ENCODE measurements at places on chromosomes 4 and X.

DNA sequence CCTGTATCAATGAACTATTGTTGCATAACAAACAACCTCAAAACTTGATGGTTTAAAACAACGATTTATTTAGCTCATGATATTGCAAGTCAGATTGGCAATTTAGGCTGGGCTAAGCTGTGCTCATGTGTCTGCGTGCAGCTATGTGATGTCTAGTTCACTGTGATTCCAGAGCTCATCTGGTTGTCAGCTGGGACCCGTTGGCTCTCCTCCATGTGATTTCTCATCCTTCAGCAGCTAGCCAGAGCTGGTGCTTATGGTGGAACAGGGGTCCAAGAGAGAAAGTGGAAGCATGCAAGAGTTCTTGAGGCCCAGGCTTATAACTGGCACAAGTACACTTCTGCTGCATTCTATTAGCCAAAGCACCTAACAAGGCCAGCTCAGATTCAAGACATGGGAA lies 28.8 kb upstream of the TRPC3 start:
- no peak overlapping the region for H3K27ac ChIP-seq
- no peaks in the 10 kb centered on the region for H3K27me3 ChIP-seq
- no peak overlapping the region for H3K4me3 ChIP-seq
- H3K4me1 ChIP-seq, result no peaks in the 10 kb centered on the region
- H3K36me3 ChIP-seq, result no peaks in the 10 kb centered on the region

DNA sequence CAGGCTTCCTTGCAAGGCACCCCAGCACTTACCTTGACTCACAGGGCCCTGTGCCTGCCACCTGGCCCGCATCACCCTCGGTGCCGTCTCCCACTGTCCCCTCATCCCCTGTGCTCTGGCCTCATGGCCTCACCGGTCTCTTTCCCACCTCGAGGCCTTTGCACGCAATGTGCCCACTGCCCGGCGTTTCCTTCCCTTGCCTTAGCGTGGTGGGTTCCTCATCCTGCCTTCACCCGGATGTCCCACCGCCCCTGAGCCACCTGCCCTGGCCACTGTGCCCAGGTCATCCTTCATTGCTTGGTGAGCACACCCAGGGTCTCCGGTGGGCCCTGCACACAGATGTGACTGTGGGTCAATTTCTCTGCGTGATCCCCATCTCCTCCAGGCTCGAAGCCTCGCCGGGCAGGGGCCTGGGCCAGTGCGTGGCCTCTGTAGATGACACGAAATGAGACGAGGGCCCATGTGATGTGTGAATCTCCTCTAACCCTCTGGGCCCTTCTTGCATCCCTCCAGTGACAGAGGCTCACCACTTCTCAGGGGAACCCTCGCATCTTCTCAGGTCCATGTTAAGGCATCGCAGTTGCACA lies 4.6 kb downstream of the HTRA3 start:
- no peaks in the 10 kb centered on the region for H3K36me3 ChIP-seq
- no peak overlapping the region for H3K27ac ChIP-seq
- H3K4me1 ChIP-seq, result no peaks in the 10 kb centered on the region
- DNase-seq, result no peak

DNA sequence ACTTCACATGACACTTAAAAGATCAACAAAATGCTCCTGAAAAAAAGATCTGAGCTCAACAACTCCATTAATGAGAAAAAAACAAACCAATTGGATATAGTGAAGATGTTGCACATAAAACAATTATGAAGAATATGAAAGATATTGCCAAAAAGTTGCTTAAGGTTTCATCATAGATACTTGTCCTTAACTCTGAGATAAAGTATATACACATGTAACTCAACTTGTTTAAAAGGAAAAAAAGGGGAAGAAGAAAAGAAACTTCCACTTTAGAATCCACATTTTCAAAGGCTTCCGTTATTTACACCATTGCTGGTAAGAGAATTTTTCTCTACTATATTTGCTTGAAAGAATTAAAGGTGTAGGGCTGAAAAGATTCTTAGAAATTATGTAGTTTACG lies 2.7 kb downstream of the AFAP1 start:
- H3K36me3 ChIP-seq, result peaks cover 7% of the 10 kb centered on the region
- no peak overlapping the region for H3K4me3 ChIP-seq

- no peaks in the 10 kb centered on the region for H3K27me3 ChIP-seq
- H3K36me3 ChIP-seq, result no peaks in the 10 kb centered on the region
- no peak for DNase-seq
- H3K27ac ChIP-seq, result no peak overlapping the region
- no peak overlapping the region for H3K4me3 ChIP-seq
These were observed 234.1 kb downstream of the CPE start for GRCh38 chr4:165612936-165613335.

DNA sequence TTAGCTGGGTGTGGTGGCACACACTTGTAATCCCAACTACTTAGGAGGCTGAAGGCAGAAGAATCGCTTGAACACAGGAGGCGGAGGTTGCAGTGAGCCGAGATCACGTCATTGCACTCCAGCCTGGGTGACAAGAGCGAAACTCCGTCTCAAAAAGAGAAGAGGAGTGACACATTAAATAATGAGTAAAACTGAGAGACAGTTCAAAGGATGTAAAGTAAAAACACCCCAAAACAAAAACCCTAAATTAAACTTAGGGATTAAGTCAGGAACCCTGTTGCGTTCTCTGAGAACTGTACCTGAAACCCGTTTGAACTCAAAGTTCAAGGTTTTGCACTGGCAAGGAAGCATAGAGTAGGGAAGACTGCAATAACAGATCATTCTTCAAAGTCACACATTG lies 141.7 kb downstream of the BRWD3 start:
- H3K4me3 ChIP-seq, result no peak overlapping the region
- H3K27me3 ChIP-seq, result no peaks in the 10 kb centered on the region
- H3K36me3 ChIP-seq, result no peaks in the 10 kb centered on the region
- no peak for DNase-seq
- H3K4me1 ChIP-seq, result no peaks in the 10 kb centered on the region

GRCh38 chr4:101306225-101306624 lies 41.1 kb downstream of the PPP3CA start:
- no peak overlapping the region for H3K4me3 ChIP-seq
- H3K27ac ChIP-seq, result no peak overlapping the region
- H3K4me1 ChIP-seq, result peaks cover 26% of the 10 kb centered on the region
- no peak for DNase-seq

GRCh38 chr4:128571747-128572146 lies 237.8 kb upstream of the JADE1 start:
- DNase-seq, result no peak
- H3K27ac ChIP-seq, result peak overlapping the region; percentile 54
- H3K4me1 ChIP-seq, result peaks cover 25% of the 10 kb centered on the region
- no peak overlapping the region for H3K4me3 ChIP-seq

DNA sequence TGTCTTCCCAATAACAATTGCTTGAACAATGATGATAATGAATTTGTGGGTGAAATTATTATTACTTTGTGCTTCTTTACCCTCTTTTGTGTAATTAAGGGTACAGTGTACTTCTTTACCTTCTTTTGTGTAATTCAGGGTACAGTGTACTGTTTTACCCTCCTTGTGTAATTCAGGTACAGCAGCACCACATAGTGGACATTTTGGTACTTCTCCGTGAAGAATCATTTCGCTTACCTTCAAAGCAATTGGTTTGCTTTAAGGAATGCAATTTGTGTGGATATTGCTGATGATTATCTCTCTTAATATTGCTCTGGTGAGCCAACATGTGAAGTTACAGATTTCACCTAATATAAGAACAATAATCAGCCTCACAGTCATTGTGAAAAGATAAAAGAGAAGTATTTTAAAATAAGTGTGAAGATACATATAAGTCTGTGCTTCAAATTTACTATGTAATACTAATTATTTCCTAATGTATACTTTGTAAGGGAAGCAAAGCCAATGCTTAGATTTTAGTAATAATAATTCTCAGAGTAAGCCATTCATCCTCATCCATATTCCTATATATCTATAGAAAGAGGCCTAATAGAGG lies 27.2 kb upstream of the SEC24B start:
- no peak for DNase-seq
- no peaks in the 10 kb centered on the region for H3K27me3 ChIP-seq
- no peak overlapping the region for H3K27ac ChIP-seq
- H3K4me1 ChIP-seq, result no peaks in the 10 kb centered on the region
- H3K4me3 ChIP-seq, result no peak overlapping the region

- no peak overlapping the region for H3K27ac ChIP-seq
- no peaks in the 10 kb centered on the region for H3K27me3 ChIP-seq
- no peak for DNase-seq
- H3K36me3 ChIP-seq, result peaks cover 36% of the 10 kb centered on the region
These were observed 93.5 kb upstream of the ADAD1 start for GRCh38 chr4:122285285-122285684.

DNA sequence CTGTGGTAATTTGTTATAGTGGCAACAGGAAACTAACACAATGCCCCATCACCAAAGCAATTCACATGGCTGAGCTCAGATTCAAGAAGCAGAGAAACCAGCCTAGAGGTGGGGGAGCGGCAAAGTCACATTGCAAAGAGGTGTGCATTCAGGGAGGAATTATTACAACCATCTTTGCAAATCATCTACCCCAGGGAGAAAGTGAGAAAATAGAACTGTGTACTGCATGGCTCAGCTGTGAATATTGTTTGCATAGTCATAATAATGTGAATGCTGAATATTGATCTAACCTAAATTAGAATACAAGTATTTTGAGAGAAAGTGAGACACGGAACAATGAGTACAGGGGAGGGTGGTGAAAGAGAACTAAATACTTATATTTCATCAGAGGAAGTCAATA lies 387.9 kb downstream of the BCOR start:
- H3K27me3 ChIP-seq, result no peaks in the 10 kb centered on the region
- no peak overlapping the region for H3K4me3 ChIP-seq
- peaks cover 3% of the 10 kb centered on the region for H3K4me1 ChIP-seq
- no peaks in the 10 kb centered on the region for H3K36me3 ChIP-seq
- DNase-seq, result no peak
- H3K27ac ChIP-seq, result no peak overlapping the region

GRCh38 chrX:49230500-49231232 lies 2.5 kb downstream of the CACNA1F start:
- no peak overlapping the region for H3K27ac ChIP-seq
- no peak for DNase-seq
- peaks cover 3% of the 10 kb centered on the region for H3K27me3 ChIP-seq
- H3K4me1 ChIP-seq, result no peaks in the 10 kb centered on the region
- H3K4me3 ChIP-seq, result no peak overlapping the region
- no peaks in the 10 kb centered on the region for H3K36me3 ChIP-seq

- peaks cover 30% of the 10 kb centered on the region for H3K4me1 ChIP-seq
- no peaks in the 10 kb centered on the region for H3K27me3 ChIP-seq
- no peaks in the 10 kb centered on the region for H3K36me3 ChIP-seq
- no peak overlapping the region for H3K4me3 ChIP-seq
- no peak for DNase-seq
These were observed 132.7 kb downstream of the PALLD start for GRCh38 chr4:168629566-168629965.

GRCh38 chrX:23844502-23845138 lies 61.6 kb downstream of the SAT1 start:
- H3K27ac ChIP-seq, result no peak overlapping the region
- H3K4me3 ChIP-seq, result no peak overlapping the region
- no peaks in the 10 kb centered on the region for H3K36me3 ChIP-seq

DNA sequence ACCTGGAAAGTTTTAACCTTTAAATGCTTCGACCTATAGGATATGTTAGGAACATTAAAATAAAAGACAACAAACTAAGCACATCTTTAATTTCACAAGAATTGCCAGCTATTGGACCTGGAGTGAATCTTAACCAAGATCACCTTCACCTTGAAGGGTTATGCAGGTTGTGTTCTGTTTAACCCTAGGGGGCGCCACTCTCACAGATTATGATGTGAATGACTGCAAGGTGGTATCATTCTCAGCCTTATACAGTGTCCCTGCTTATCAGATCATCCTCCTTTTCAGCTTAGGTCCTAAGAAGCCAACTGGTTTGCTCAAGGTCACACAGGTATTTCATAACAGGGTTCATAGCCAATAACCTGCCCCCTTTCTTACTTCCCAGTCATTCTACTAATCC lies 23.5 kb downstream of the INTS6L start:
- H3K4me3 ChIP-seq, result no peak overlapping the region
- H3K27ac ChIP-seq, result no peak overlapping the region
- H3K36me3 ChIP-seq, result no peaks in the 10 kb centered on the region

- H3K4me1 ChIP-seq, result no peaks in the 10 kb centered on the region
- DNase-seq, result no peak
- no peak overlapping the region for H3K4me3 ChIP-seq
- H3K36me3 ChIP-seq, result peaks cover 6% of the 10 kb centered on the region
- no peak overlapping the region for H3K27ac ChIP-seq
These were observed 99.4 kb downstream of the C4orf51 start for GRCh38 chr4:145779319-145779801.

DNA sequence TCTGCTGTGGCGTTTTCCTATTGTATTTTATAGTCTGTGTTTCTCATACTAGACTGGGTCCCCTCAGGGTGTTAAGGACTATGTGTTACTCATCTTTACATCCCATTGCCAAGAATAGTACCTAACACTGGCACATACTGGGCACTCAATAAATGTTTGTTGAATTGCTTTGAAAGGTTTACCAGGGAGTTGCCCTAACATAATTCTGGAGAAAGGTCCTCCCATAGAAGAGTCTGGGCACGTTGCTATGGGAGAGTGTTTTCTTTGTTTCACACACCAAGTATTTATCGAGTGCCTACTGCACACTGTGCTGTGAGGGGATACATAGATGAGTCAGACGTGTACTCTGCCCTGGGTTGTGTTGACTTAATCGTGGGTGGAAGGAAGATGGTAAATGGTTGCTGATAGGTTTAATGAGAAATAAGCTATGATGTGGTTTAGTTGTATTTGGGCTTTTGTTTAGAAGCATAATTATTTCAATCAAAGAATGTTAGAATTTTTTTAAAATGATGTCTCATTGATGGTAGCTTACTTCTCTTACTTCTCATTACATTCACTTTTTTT lies 42.9 kb downstream of the AFF1 start:
- peak overlapping the region; percentile 83 for H3K27ac ChIP-seq
- DNase-seq, result peak; percentile 52
- H3K27me3 ChIP-seq, result no peaks in the 10 kb centered on the region
- H3K4me3 ChIP-seq, result no peak overlapping the region
- no peaks in the 10 kb centered on the region for H3K36me3 ChIP-seq

DNA sequence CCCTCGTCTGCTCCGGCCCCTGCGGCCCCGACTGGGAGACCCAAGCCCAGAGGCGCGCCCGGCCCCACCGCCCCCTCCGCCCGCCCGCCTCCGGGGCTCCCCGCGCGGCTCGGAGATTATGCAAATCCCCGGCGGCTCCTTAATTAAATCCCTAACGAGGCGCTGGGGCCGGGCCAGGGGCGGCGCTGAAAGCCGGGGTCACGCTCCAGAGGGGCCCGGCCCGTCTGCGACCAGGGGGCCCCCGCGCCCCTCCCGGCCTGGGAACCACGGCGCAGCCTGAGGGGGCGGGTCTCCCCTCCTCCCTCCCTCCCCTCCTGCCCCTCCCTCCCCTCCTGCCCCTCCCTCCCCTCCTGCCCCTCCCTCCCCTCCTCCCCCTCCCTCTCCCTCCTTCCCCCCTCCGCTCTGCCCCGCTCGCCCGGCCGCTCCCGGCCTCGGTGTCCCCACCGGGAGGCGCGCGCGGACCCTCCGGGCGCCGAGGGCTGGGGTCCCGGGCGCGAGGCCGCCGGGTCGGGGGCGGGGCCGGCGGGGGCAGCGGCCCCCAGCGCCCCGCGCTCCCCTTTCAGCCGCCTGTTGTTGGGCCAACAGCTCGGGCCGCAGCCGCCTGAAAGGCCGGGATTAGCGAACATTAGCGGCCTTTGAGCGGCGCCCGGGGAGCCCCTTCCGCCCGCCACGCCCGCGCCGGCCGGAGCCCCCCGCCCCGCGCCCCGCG lies 25.9 kb upstream of the FGFR3 start:
- no peaks in the 10 kb centered on the region for H3K27me3 ChIP-seq
- H3K36me3 ChIP-seq, result no peaks in the 10 kb centered on the region
- H3K27ac ChIP-seq, result no peak overlapping the region

- H3K36me3 ChIP-seq, result peaks cover 1% of the 10 kb centered on the region
- no peak overlapping the region for H3K4me3 ChIP-seq
- H3K27ac ChIP-seq, result no peak overlapping the region
- H3K27me3 ChIP-seq, result no peaks in the 10 kb centered on the region
- no peak for DNase-seq
These were observed 1.5 kb upstream of the COMMD8 start for GRCh38 chr4:47465004-47465403.
